ENCODE measurements at places on chromosomes 2 and 18. TPM values are rescaled to one million over a fixed set of nuclear protein-coding genes. Genes with fewer than 3 reads are reported as not detected.

The PLEKHH2 gene
- polyA plus RNA-seq, result 342 TPM

The RRM2 gene
- 36.1 TPM for polyA plus RNA-seq

The FEV gene
- not detected for polyA plus RNA-seq

The RAB6C gene
- 0.74 TPM for polyA plus RNA-seq

The POTEC gene
- not detected for polyA plus RNA-seq

The STK16 gene
- 32.1 TPM for polyA plus RNA-seq

The TSN gene
- 86.8 TPM for polyA plus RNA-seq

The NETO1 gene
- polyA plus RNA-seq, result 0.05 TPM

The RETREG2 gene
- polyA plus RNA-seq, result 81.7 TPM

The MC4R gene
- 0.58 TPM for polyA plus RNA-seq

The ECEL1 gene
- 0.50 TPM for polyA plus RNA-seq

The SULT1C4 gene
- polyA plus RNA-seq, result 69.8 TPM

The CRYGD gene
- 0.25 TPM for polyA plus RNA-seq

DNA sequence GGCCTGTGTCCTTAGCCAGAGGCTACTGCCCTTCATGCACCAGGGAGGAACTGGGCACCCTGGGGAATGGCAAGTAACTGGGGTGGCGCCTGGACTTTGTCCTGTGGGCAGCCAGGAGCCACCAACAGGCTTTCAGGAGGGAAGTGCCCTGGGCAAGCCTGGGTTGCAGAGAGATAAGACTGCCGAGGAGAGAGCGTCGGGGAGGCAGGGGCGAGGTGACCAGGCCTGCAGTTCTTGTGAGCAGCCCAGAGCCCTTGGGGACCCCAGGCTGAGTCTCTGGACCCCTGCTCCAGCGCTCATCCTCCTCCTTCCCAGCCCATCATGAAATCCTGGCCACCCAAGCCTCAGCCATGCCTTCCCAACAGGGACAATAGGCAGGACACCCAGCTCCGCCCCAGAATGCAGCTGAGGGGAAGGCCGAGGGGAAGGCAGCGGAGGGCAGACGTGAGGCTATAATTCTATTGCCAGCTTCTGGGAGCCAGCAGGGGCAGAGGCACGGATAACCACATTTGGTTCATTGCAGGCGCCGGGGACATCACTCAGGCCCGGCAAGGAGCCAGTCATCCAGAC lies 25.1 kb downstream of the ADRA2B start:
- no peak for DNase-seq

DNA sequence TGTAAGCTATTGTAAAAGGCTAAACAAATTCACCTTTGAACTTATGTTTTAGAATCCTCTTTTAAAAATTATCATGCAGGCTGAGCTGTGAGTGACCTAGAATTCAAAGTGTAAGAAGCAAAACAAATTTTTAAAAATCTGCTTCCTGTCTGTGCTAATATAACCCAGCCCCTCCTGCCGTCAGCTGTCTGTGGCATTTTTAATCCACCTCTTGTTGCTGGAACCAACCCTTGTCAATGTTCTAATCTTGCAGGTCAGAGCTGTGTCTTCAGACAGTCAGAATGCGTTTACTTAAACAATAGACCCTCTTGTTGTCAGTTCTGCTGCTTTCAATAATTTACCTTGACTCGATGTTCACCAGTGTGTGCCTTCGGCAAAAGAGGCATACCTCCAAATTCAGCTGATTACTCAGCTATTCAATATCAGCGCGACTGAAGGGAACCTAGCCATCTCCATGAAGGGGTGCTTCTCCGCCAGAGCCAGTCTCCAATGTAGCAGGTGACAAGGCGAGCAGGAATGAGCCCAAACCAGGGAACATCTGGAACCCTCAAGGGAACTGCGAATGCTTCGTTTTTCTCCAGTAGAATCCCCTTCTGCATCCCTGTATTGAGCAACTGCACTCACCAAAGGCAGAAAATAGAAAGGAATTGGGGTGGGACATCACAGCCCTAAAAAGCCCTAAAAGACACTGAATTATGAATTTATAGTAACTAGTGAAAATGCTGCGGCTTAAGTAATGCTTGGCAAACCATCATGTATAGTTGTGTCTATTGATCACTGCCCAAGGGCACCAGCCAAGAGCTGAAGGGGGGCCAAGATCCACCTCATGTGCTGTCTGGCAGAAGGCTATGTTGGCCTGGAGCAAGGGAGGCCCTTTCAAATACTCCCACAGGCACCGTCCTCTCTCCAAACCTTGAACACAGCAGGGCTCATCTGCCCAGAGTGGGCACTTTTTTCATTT lies 62.5 kb downstream of the LYPD6B start:
- DNase-seq, result no peak

DNA sequence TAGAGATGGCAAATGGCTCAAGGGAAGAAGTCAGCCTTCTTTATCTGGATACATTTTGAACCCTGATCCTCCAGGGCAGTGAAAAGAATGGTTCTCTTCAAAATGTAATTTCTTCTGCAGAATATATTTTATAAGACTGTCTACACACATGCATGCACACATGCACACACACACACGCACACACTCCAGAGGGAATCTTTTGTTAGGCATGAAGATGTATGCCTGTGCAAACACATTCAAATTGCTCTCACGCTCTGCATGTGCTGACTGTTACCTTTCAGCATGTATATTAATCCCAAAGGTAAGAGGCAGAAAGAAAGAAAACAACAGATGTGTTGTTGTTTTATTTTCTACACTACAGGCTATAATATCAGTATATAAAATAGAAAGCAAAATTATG lies 43.2 kb downstream of the SLC5A7 start:
- DNase-seq, result no peak

- DNase-seq, result no peak
Measured at GRCh38 chr2:101515477-101515876, 40.6 kb upstream of the RFX8 start.

DNA sequence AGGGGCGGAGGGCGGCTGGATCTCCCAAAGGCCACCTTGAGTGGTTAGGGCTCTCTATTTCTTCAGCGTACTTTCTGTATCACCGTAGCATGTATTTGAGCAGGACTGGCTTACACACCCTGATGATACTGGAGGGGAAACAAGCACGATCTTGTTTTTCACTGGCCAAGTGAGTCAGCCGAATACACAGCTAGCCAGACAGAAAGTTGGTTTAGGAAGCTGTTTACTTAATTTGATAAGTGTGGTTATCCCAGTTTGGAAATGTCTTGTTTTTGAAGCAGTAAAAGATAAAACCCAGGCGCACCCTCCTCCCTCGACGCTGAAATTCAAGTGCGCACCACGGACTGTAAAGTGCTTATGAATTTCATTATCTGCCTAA lies 582 bp downstream of the RIOK3 start:
- DNase-seq, result no peak

DNA sequence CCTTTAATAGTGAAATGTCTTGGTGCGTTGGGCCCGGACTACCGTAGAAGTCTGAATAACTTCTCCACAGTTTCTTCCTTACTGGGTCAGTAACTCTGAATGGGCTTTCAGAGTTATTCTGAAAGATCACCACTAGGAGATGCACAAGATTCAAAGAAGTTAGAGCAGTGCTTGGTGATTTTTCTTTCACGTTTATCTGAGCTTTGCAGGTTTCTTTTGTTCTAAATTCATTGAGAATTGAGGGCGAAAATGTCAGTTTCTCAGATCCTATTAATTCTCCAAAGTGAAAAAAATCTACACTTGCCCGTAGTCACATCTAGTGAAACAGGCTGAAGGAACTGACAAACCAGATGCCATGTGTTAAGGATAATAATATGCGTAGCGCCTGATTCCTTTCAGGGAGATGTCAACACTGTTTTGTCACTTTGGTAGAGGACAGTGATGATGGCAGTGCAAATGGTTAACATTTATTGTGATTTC lies 70.1 kb downstream of the QPCT start:
- peak; percentile 54 for DNase-seq

- DNase-seq, result no peak
Measured at GRCh38 chr18:62857263-62857976, 142.1 kb downstream of the PHLPP1 start.

- DNase-seq, result no peak
Measured at GRCh38 chr18:57921708-57922107, 118.6 kb upstream of the ATP8B1 start.

- DNase-seq, result no peak
Measured at GRCh38 chr18:48230467-48231113, 178.6 kb downstream of the ZBTB7C start.

GRCh38 chr2:195575016-195575415 lies 82.0 kb upstream of the SLC39A10 start:
- no peak for DNase-seq

GRCh38 chr2:232838406-232838874 lies 31.6 kb upstream of the SNORC start:
- no peak for DNase-seq

GRCh38 chr2:197502201-197502600 lies 2.0 kb downstream of the HSPE1 start:
- no peak for DNase-seq

DNA sequence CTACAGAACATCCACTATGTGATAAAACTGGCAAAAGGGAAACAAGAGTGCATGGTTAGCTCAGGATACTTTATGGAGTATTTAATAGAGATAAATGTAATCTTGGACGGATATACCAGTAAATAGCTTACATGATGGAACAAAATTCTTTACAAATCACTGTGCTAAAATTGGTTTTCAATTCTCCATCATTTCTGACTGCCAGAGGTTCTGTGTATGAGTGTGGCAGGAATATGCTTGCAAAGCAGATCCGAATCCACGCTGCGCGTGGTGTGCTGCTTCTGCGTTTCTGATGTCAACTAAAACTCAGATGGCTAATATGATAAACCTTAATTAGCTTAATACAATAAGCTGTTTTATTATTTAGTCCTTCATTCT lies 2.1 kb downstream of the ZNF532 start:
- no peak for DNase-seq

DNA sequence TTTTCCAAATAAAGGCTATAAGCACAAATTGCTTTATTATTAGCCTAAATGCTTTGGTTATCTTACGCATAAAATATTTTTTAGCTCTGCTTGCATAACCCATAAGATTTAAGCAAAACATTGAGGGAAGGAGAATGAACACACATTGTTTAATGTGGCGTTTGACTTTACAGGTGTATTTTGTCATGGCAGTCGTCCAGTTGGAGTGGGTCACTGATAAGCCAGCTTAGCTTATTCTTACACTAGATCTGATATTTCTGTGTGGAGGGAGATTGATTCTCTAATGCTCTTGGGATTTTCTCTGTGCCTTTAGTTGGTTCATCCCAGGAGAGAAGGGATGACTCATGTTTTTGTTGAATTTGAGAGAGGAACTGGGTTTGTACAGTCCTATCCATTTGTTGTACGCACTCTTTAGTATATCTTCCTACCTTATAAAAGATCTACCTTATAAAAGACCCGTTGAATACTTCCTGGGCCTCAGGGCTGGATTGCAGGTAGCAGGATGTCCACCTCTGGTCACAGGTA lies 47.5 kb upstream of the ACYP2 start:
- no peak for DNase-seq

DNA sequence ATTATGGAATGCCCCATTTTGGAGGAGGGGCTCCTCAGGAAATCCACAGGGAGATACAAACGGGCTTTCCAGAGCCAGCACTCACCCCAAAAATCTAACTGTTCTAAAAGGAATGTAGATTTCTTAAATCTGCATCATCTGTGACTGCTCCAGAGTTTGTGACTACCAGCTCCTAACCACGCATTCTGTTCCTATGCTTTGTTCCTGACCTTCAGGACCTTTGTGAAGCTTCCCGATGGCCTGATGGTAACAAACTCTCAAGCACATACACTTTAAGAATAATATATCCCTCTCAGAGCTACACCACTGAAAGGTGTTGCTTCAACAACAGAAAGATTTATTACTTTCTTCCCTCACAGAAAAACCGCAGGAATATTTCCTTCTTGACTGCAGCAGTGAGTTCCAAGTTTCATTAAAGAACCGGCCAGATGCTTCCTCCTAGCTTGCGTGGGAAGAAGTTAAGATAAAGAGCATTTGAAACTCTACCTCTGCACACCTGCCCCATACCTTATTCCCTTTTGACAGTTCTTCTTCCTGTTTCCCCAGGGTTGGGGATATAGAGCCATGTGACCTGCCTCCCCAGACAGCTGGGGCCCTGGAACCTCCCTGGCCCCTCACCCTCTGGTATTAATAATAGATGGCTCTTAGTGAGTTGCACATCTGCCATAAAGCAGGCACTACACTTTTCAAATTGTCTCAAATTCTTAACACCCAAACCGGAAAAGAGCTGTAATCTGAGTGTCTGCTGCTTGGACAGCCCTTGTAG lies 40.2 kb upstream of the EML4 start:
- no peak for DNase-seq

- no peak for DNase-seq
Measured at GRCh38 chr18:13254971-13255927, 36.7 kb downstream of the LDLRAD4 start.

- no peak for DNase-seq
Measured at GRCh38 chr2:20664431-20665242, 2.3 kb upstream of the GDF7 start.

DNA sequence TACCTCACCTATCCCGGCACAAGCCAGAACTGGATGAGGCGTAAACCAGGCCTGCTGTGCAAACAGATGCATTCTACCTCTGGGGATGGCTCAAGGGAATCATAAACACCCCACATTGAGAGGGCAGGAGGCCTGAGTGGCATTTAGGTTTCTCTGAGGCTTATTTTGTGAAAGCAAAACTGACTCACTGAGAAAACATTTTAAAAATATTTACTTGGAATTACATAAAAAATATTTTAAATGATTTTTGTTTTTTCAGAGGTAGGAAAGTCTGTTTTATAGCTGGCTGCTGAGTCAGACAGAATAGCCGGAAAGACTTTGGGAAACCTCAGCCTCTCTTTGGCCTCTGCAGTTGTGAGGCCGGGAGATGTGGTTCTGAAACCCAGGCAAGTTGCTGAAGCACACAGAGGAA lies 244.1 kb downstream of the NCKAP5 start:
- DNase-seq, result no peak

GRCh38 chr18:55783921-55784320 lies 195.9 kb upstream of the TCF4 start:
- DNase-seq, result no peak

DNA sequence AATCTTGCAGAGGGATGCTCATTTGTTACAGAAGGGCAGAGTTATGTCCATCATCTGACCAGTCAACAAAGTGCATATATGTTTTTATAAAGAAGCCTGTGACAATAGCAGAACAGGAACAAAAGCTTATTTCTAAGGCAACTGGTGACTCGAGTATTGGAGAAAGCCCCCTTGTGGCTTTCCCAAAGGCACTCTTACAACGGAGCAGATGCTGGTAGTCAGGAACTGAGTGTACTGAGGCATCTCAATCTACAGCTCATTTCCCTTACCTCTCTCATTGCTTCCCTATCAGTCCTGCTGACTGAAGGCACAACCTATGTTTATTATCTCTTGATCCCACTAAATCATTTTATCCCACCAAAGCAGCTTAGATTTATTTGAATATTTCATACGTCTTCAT lies 557.1 kb upstream of the CHAC2 start:
- DNase-seq, result no peak
